Stimulated activated CD4-positive, alpha-beta T cell treated with anti-CD3 and anti-CD28 coated beads, Interleukin-15, amount 100 ng/mL, for 24 hours (primary cell): ENCODE measurements at places on chromosomes 7 and 10.

DNA sequence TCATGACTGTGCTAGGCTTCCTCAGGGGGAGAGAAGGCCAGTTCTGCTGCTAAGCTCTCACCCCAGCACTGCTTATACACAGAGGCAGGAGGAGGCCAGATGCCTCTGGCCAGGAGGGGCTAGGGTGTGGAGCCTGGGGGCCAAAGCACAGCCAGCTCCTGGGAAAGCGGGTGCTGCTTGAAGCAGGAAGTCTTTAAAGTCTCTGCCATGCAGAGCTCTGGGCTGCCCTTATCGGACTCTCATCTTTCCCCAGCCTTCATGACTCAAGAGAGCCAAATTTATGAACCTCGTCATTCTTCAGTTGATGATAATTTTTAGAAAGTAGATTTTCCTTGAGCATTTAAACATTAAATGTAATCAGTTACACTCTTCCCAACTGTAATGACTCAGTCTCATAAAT lies 11.2 kb upstream of the TSPAN14 start:
- DNase-seq, result no peak

DNA sequence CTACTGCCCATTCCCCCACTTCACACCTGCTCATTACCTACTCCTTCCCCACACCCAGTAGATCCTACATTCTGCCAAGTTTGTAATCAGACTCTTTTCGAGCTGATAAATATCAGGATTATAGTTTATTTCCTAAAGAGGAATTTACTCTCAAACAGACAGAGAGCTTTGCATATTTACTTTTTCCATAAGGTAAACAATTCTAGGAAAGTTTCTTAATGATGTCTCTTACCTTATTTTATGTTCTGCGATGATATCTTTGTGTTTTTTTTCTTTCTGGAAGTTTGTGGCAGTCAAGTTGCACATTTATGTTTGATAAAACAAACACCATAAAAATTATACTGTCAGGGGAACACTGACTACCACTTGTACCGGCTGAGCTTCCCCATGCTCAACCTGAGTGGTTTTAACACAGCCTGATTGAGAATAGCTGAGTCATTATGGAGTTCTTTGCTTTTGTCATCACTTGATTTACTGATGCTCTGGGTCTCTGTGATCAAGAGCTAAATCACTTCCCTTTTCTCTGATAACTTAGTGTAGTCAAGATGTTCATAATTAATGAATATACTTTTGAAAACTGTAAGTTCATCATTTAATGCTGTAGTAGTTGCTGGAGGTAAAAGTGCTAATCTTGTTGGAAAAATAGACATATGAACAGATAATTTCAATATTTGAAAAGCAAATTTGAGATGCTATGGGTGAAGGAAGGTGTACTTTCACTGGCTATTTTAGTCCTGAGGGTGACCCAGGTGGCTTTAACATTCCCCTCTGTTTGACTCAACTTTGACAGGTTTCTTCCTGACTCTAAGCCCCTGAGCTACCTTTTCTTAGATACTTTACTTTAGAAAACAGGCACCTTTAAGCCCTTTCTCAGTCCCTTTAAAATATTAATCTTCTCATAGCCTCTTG lies 1034.5 kb upstream of the LRRTM3 start:
- no peak for DNase-seq

DNA sequence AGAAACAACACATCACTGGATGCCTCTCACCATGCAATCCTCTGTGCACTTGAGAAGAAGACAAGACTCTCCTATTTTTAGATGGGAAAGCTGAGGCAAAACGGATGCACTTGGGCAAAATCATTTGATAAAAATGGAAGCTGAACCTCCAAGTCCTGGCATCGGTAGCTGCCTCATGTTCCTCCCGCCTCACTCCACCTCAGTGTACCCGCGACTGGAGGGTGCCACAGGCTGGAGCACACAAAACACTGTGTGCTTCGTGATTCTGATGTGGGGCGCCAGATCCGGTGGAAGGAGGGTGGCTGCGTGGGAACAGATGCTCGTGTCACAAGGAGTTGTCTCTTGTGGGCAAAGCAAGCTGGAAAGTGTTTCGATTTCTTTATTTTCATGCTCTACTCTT lies 41.3 kb downstream of the TAS2R41 start:
- no peak for DNase-seq

GRCh38 chr7:17489961-17490360 lies 191.5 kb downstream of the AHR start:
- DNase-seq, result no peak
